Colonic mucosa (tissue), 4 donors: ENCODE measurements at places on chromosomes 2 and 18. TPM values are rescaled to one million over a fixed set of nuclear protein-coding genes. Genes with fewer than 3 reads are reported as not detected.

ABCB11 gene
- 0.74 TPM for total RNA-seq

TFPI gene
- total RNA-seq: 23.4 TPM

CHAC2 gene
- 3.2 TPM for total RNA-seq

ZBTB7C gene
- 36.4 TPM for total RNA-seq

TCF4 gene
- total RNA-seq: 9.8 TPM

PRSS56 gene
- not detected for total RNA-seq

DRC1 gene
- not detected for total RNA-seq

TXNDC2 gene
- total RNA-seq: not detected

FARSB gene
- total RNA-seq: 21.9 TPM

ACADL gene
- not detected for total RNA-seq

IL1R1 gene
- 23.9 TPM for total RNA-seq

NDC80 gene
- 6.8 TPM for total RNA-seq

INHA gene
- total RNA-seq: not detected

NCKAP5 gene
- 3.7 TPM for total RNA-seq

GALNT13 gene
- total RNA-seq: 0.40 TPM

USP40 gene
- 32.7 TPM for total RNA-seq

CCDC68 gene
- 22.3 TPM for total RNA-seq

ALPP gene
- 0.11 TPM for total RNA-seq

SOWAHC gene
- total RNA-seq: 35.7 TPM

CNGA3 gene
- total RNA-seq: 0.35 TPM

GAD1 gene
- total RNA-seq: not detected

DSG4 gene
- total RNA-seq: 0.16 TPM

CENPA gene
- 6.5 TPM for total RNA-seq

REG1B gene
- not detected for total RNA-seq

VIL1 gene
- 634 TPM for total RNA-seq

FSHR gene
- not detected for total RNA-seq

DBI gene
- 291 TPM for total RNA-seq

HDHD2 gene
- 24.5 TPM for total RNA-seq

MAIP1 gene
- total RNA-seq: 37.3 TPM

SP9 gene
- total RNA-seq: not detected

CNOT9 gene
- total RNA-seq: 52.5 TPM

GALNT1 gene
- total RNA-seq: 108 TPM

HYCC2 gene
- 52.6 TPM for total RNA-seq

LTBP1 gene
- total RNA-seq: 23.1 TPM

POTEI gene
- 0.11 TPM for total RNA-seq

RESP18 gene
- not detected for total RNA-seq

SPEG gene
- 19.3 TPM for total RNA-seq

SERPINB3 gene
- total RNA-seq: not detected

CABYR gene
- not detected for total RNA-seq

PARD6G gene
- total RNA-seq: 1.2 TPM

HES6 gene
- total RNA-seq: 79.5 TPM

RIT2 gene
- not detected for total RNA-seq

CAD gene
- total RNA-seq: 49.1 TPM

AGFG1 gene
- total RNA-seq: 83.3 TPM

PTH2R gene
- total RNA-seq: not detected
